ENCODE measurements at places on chromosomes 6 and 20.

- no peak for DNase-seq
These were observed 393.7 kb downstream of the FRK start for GRCh38 chr6:115666997-115667396.

- no peak for DNase-seq
These were observed 40.4 kb upstream of the POPDC3 start for GRCh38 chr6:105220186-105220585.

GRCh38 chr6:138401960-138402837 lies 1.8 kb upstream of the HEBP2 start:
- no peak for DNase-seq

GRCh38 chr6:37135835-37136694 lies 33.9 kb upstream of the PIM1 start:
- no peak for DNase-seq

DNA sequence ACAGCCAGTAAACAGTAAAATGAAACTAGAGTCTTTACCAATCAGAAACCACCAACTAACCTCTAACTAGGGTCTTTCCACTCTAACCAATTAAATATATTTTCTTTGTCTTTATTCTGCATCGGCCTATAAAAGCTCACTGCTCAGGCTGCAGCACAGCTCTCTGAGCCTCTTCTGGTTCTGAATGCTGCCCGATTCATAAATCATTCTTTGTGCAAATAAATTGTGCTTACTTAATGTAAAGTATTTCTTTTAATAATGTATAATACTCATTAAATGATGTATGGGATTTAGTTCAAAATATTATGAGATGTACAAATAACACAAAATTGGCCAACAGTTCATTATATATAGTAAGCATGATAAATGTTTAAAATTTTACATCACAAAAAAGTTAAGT lies 7.9 kb downstream of the IBTK start:
- no peak for DNase-seq

GRCh38 chr6:1364791-1365190 lies 24.6 kb upstream of the FOXF2 start:
- DNase-seq, result no peak

DNA sequence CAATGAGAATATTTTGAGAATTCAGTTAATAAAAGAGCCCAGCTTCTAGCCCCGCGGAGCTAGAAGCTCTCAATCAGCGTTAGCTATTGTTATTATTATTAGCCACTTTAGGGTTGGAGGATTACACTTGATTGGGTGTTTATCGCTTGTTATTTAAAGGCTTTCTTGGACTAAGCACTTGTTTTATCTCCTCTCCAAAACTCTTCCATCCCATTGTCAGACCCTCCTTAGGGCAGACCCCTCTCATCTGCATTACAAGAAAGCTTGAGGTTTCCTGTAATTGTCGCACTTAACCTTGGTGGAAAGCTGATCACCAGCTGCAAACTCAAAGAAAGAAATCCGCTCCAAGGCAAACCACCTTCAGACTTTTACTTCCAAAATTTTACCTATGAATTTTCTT lies 4.8 kb downstream of the DPPA5 start:
- no peak for DNase-seq

Data from stimulated activated CD8-positive, alpha-beta memory T cell treated with anti-CD3 and anti-CD28 coated beads, Interleukin-12 subunit alpha, Interleukin-12 subunit beta, amount 100 ng/mL, for 1 hour (primary cell).